Body of pancreas (tissue), 4 donors: ENCODE measurements at places on chromosomes 3 and 15. TPM values are rescaled to one million over a fixed set of nuclear protein-coding genes. Genes with fewer than 3 reads are reported as not detected.

DNA sequence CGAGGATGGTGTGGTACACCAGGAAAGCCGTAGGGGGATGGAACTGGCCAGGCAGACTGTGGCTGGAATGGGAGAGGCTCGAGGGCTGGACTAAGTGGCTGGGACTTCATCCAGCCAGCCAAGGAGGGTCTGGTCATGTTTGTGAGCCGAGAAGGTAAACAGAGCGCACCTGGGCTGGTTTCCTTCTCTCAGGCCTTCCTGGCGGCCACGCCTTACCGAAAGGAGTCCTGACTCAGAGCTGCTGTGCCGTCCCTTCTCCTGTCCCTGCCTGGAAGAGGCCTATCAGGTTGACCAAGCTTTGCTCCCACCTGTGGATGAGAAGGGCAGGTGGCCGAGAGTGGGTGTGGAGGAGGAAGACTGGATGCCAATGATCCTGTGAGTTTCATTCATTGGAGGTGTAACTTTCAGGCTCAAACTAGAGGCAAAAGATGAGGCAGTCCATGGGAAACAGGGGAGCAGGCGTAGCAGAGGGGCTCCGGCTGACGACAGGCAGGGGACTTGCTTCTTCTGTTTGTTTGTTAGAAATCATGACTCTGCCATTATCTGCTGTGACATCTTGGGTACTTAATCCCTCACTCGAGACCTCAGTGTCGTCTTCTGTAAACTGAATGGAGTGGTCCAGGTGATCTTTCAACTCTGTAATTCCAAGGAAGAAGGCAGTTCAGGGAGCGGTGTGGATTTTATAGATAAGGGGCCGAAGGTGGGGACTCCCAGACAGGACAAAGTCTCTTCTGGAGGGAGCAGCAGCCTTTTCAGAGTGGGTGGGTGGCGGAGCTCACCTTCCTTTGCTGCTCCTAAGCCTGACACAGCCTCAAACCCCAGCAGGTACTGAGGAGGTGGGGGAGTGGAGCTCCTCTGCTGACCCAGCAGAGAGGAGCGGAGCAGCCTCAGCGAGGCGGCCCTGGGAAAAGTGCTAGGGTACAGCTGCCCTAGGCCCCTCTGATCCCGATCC is 71.8 kb upstream of the GATM start:
- DNase-seq = peak; percentile 90
- no peak overlapping the region for H3K4me3 ChIP-seq
- H3K36me3 ChIP-seq = no peaks in the 10 kb centered on the region
- H3K27ac ChIP-seq = peak overlapping the region; percentile 39
- peaks cover 37% of the 10 kb centered on the region for H3K4me1 ChIP-seq

GRCh38 chr15:69232144-69232543 is 66.6 kb upstream of the PAQR5 start:
- H3K36me3 ChIP-seq = no peaks in the 10 kb centered on the region
- no peak overlapping the region for H3K27ac ChIP-seq
- DNase-seq = no peak
- no peaks in the 10 kb centered on the region for H3K27me3 ChIP-seq

DNA sequence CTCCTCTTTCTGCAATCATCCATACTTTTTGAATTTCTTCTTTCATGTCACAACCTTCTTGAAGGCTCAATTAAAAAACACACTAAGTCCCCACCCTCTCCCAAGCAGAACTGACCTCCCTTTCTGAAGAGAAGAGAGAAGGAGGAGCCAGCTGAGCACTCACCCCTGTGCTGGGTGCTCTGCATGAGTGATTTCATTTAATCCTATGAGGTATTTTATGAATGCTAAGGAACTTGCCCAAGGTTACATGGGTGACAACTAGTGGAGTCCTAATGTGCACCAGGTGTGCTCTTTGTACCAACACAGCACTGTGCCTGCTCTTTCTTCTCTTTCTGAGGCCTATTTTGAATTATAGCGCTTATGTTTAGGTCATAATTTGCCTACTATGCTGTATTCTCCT is 135.6 kb downstream of the DUT start:
- H3K27ac ChIP-seq = no peak overlapping the region
- DNase-seq = no peak
- H3K4me3 ChIP-seq = no peak overlapping the region
- H3K27me3 ChIP-seq = no peaks in the 10 kb centered on the region

- peak overlapping the region; percentile 8 for H3K4me3 ChIP-seq
- peak overlapping the region; percentile 91 for H3K27ac ChIP-seq
- no peak for DNase-seq
- peaks cover 39% of the 10 kb centered on the region for H3K4me1 ChIP-seq
- H3K27me3 ChIP-seq = no peaks in the 10 kb centered on the region
Observed at GRCh38 chr15:62068810-62069167, 2.0 kb downstream of the C2CD4A start.

GRCh38 chr15:59283717-59284391 is 77.2 kb downstream of the LDHAL6B start:
- H3K27ac ChIP-seq = no peak overlapping the region
- no peaks in the 10 kb centered on the region for H3K27me3 ChIP-seq
- H3K36me3 ChIP-seq = no peaks in the 10 kb centered on the region
- H3K4me1 ChIP-seq = peaks cover 8% of the 10 kb centered on the region

DNA sequence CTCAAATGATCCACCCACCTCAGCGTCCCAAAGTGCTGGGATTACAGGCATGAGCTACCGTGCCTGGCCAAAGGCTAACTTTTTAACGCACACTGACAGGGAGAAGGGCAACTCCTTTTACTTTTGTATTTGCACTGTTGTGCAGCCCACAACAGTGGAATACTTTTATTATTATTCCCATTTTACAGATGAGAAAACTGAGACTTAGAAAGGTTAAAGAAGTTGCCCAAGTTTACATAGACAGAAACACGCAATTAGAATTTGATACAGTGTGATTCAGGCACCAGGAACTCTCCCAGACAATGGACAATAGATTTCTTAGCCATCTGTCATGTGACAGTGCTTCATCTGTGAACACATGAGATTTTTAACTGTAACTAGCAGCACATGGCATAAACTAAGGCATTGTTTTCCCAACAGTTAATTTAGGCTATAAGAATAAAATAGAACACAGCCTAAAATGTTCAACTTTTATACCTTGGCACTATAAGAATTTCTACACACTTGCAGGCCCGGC is 18.8 kb downstream of the STAG1 start:
- H3K36me3 ChIP-seq = no peaks in the 10 kb centered on the region
- H3K4me1 ChIP-seq = peaks cover 49% of the 10 kb centered on the region
- no peak overlapping the region for H3K27ac ChIP-seq
- no peak overlapping the region for H3K4me3 ChIP-seq
- H3K27me3 ChIP-seq = no peaks in the 10 kb centered on the region
- no peak for DNase-seq

GRCh38 chr3:35638980-35639253 is 408 bp upstream of the ARPP21 start:
- no peak overlapping the region for H3K27ac ChIP-seq
- peaks cover 14% of the 10 kb centered on the region for H3K4me1 ChIP-seq
- H3K27me3 ChIP-seq = peaks cover 19% of the 10 kb centered on the region
- no peaks in the 10 kb centered on the region for H3K36me3 ChIP-seq
- DNase-seq = no peak

DNA sequence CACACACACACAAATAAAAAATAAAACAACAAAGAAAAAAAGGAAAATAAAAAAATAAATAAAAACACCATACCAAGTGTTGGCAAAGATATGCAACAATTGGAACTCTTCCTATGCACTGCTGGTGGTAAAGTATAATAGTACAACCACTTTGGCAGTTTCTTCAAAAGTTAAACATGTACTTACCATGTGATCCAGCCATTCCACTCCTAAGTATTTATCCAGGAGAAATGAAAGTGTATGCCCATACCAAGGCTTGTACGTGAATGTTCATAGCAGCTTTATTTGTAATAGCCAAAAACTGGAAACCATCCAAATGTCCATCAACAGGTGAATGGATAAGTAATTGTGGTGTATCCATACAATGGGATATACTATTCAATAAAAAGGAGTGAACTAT is 17.0 kb downstream of the WDR93 start:
- H3K27me3 ChIP-seq = no peaks in the 10 kb centered on the region
- no peak overlapping the region for H3K4me3 ChIP-seq
- H3K36me3 ChIP-seq = no peaks in the 10 kb centered on the region
- H3K27ac ChIP-seq = no peak overlapping the region

- H3K4me3 ChIP-seq = no peak overlapping the region
- DNase-seq = no peak
- no peak overlapping the region for H3K27ac ChIP-seq
Observed at GRCh38 chr15:93563218-93563617, 474.2 kb upstream of the RGMA start.

- no peak overlapping the region for H3K4me3 ChIP-seq
- DNase-seq = no peak
- H3K36me3 ChIP-seq = no peaks in the 10 kb centered on the region
- no peaks in the 10 kb centered on the region for H3K27me3 ChIP-seq
Observed at GRCh38 chr3:36408146-36408545, 27.8 kb downstream of the STAC start.

DNA sequence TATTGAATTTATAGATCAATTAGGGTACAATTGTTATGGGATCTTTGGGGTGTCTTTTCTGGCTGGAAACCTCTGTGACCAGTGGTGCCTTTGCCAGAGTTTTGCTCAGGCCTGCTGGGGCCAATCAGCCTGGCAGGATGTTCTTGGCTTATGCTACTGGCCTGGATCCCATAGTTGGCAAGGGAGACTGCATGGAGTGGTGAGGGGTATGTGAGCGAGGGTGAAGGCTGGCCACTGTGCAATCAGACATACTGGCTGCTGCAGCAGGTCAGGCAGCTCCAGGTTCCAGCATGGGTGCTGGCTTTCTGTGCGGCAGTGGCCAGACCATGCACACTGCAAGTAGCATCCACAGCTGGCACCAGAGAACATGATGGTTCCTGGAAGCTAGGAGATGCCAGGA is 1053.2 kb upstream of the GBE1 start:
- H3K4me1 ChIP-seq = no peaks in the 10 kb centered on the region
- H3K27ac ChIP-seq = no peak overlapping the region
- no peak for DNase-seq
- H3K36me3 ChIP-seq = no peaks in the 10 kb centered on the region
- H3K4me3 ChIP-seq = no peak overlapping the region

DNA sequence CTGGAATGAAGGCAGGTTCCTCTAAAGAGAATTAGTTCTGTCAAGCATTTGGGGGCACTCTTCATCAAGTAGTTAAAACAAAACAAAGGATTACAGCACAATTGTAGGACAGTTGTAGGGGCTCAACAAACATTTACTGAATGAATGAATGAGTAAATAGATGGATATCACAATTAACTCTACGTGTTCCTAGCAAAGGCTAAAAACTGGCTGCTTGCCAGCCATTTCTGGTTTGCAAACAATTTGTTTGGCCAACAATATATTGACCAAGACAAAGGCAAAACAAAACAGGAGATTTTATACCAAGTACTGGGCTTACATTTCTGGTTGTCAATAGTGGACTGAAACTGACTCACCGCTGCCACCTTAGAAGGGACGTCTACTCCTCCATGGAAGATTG is 116.8 kb downstream of the ZNF280D start:
- no peak overlapping the region for H3K4me3 ChIP-seq
- no peaks in the 10 kb centered on the region for H3K27me3 ChIP-seq
- no peak for DNase-seq
- H3K4me1 ChIP-seq = no peaks in the 10 kb centered on the region
- no peak overlapping the region for H3K27ac ChIP-seq

- H3K27ac ChIP-seq = peak overlapping the region; percentile 59
- no peaks in the 10 kb centered on the region for H3K36me3 ChIP-seq
- no peaks in the 10 kb centered on the region for H3K27me3 ChIP-seq
- no peaks in the 10 kb centered on the region for H3K4me1 ChIP-seq
- no peak for DNase-seq
Observed at GRCh38 chr3:11288786-11289637, 16.8 kb downstream of the ATG7 start.

- no peak overlapping the region for H3K27ac ChIP-seq
- H3K36me3 ChIP-seq = no peaks in the 10 kb centered on the region
- DNase-seq = no peak
Observed at GRCh38 chr3:185059766-185060165, 93.1 kb downstream of the C3orf70 start.

MCF2L2 gene
- 0.26 TPM for total RNA-seq

B3GALNT1 gene
- 4.6 TPM for total RNA-seq

ICE2 gene
- total RNA-seq = 20.1 TPM

ATG3 gene
- total RNA-seq = 27.8 TPM

PLA2G4F gene
- total RNA-seq = 2.0 TPM

CEP19 gene
- not detected for total RNA-seq

ITIH1 gene
- 4.4 TPM for total RNA-seq

MINAR1 gene
- total RNA-seq = 4.7 TPM
